Aorta (tissue), 5 donors: ENCODE measurements at places on chromosomes 5 and 9. TPM values are rescaled to one million over a fixed set of nuclear protein-coding genes. Genes with fewer than 3 reads are reported as not detected.
A peak's percentile ranks its signal among the peaks of the same experiment; 100 is the strongest.

The LOX gene
- 125 TPM for total RNA-seq

- DNase-seq, result peak; percentile 31
Measured at GRCh38 chr9:91814753-91815152, 135.3 kb downstream of the ROR2 start.

The ENC1 gene
- total RNA-seq, result 4.8 TPM

The FOXD4L5 gene
- 0.45 TPM for total RNA-seq

The FOXD4L4 gene
- total RNA-seq, result 0.36 TPM

DNA sequence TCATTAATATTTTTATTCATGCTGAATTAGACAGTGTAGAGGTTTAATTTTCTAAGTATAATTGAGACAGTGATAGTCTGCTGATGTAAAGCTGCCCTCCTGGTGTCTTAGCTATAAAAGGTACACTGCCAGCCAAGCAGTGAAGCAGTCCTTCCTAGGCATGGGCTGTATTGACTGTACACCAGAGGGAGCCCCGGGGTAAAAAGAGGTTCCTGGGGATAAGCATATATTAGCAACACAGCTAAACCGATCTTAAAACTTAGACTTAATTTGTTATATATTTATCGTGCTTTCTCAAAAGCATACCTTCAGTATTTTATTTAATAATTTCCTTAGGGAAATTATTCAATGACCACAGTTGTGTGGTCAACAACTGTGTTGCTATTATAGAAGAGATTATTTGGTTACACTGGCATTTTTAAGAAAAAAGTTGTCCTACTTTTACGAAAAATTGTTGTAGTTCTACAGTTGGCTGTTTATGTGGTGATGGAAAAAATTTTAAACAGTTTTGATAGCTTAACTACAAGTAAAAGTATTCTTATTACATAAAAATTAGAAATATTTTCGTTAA, 68.8 kb downstream of the ELL2 start:
- DNase-seq, result no peak

DNA sequence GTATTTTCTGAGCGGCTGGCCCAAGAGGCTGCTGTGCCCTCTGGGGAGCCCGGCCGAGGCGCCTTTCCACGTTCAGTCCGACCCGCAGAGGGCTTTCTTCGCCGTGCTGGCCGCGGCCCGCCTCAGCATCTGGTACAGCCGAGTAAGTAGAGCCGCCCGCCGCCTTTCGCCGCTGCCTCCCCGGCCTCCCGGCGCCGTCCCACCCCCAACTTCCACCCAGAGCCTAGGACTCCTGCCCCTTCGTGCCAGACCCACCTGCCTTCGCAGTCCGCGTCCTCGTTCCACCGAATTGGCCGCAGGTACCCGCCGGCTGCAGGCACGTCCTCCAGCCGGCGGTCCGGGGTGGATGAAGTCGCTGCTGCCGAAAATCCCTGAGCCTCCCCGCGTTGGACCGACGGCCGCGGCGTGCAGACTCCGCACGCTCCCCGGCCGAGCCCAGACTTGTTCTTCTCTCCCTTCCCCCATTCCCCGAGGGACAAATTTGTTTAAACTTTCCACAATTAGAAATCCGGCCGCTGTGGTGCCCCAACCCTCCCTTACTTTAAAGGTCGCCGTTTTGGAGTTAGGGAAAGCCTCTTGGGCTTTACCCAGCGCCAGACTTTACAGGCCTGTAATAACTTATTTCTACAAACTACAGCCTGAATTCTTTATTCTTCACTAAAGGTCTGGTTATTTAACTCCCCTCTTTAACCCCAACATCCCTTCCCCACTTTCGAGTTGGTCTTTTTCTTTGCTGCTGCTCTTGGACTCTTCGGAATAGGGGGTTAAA, 589 bp downstream of the RIC1 start:
- peak; percentile 89 for DNase-seq

The OR13F1 gene
- total RNA-seq, result not detected

- DNase-seq, result no peak
Measured at GRCh38 chr9:122286764-122287163, 22.1 kb downstream of the MRRF start.

The SH3GL2 gene
- not detected for total RNA-seq

GRCh38 chr9:134426436-134426835, 100.2 kb downstream of the RXRA start:
- DNase-seq, result no peak

The SLC36A3 gene
- total RNA-seq, result not detected

DNA sequence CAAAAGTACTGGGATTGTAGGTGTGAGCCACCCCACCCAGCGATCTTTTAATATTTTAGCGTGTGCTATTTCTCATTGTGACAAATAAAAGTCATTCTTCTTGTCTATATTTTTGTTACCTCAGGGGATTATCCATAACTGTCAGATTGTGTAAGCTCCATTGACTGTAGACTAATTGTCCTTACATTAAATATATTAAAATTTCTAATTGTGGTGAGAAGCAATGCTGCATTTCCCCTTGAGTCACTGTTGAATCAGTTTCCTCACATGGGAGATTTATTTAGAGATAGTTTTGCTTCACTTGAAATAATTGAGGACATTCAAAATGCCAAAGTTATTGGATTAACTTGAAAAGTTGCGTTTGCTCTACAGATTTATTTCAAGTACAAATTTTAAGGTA, 782.4 kb upstream of the WWC1 start:
- no peak for DNase-seq

DNA sequence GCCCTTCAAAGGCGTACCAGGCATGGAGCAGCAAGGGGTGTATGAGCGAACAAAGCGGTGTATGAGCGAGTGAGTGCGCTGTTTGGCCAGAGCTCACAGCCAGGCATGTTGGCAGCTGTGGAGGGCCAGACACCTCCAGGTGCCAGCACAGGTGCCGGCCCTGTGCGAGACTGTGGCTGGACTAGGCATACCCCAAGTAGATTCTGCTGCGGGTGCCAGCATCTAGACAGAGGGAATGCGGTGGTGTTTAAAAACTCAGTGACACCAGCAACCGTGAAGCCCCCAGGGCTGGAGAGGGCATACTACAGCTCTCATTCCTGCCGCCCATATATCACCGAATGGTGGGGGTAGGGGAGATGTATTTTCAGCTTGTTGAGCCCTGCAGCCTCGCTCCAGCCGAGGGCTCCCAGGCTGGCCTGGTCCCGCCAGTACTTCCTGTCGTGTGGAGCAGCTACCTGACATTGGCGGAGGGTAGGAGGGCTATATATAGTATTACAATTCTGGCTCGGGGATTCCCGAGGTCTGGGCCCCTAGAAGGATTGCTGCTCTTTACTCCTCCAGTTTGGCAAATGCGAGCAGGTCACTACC, 1829.6 kb upstream of the NUDT12 start:
- no peak for DNase-seq

- no peak for DNase-seq
Measured at GRCh38 chr5:172871536-172871935, 37.5 kb downstream of the ERGIC1 start.

The ERGIC1 gene
- total RNA-seq, result 170 TPM

GRCh38 chr5:72463449-72464052, 43.7 kb downstream of the ZNF366 start:
- no peak for DNase-seq

The ZNF608 gene
- total RNA-seq, result 8.5 TPM

The MED7 gene
- 11.6 TPM for total RNA-seq

- DNase-seq, result no peak
Measured at GRCh38 chr5:14208071-14209021, 65.2 kb downstream of the TRIO start.

The AHRR gene
- total RNA-seq, result 1.9 TPM

GRCh38 chr9:655875-656274, 185.6 kb upstream of the DMRT1 start:
- DNase-seq, result peak; percentile 87

DNA sequence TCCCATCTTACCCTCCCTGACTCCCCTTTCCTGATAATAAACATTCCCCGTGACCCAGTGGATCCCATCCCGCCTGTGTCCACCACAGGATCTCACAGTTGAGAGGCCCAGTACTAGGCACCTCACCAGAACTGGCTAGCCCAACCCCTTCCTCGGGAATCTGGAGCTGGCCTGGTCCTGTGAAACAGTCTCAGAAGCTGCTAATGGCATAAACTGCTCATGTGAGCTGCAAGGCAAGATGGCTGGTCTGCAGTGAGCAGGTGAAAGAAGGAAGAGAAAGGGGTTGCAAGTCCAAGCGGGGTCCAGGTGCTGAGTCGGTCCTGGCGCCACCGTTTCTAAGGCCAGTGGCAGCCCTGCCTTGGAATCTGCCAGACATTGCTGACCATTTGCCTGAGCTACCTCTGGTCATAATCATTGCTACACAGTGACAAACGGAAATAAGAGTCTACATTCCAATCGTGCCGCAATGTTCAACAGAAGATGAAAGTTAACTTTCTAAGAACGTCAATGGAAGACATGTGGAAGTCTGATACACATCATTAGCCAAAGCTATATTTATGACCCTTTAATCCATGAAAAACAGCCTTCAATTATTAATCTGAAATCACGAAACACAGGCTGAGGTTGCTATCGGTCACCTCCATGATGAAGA, 33.7 kb downstream of the DNAH5 start:
- DNase-seq, result no peak

The OR1N2 gene
- not detected for total RNA-seq

DNA sequence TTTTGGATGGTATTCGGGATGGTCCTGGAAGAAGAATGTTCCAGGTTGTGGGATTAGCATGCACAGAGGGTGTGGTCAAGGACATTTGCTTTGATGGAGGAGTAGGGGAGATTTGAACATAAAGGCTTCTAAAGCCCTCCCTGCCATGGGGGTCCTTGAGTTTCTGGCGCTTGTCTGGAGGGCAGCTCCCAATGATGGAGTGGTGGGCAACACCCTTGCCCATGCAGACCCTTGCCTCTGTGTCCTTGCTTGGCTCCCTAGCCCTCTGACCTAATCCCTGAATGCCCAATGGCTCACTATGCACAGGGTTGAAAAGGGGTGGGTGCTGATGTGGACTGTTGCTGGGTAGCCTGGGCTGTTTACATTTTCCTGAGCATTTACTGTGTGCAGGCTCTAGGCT, 66.6 kb downstream of the RALGPS1 start:
- DNase-seq, result no peak

- DNase-seq, result peak; percentile 31
Measured at GRCh38 chr5:133246376-133247150, 194.8 kb downstream of the HSPA4 start.

DNA sequence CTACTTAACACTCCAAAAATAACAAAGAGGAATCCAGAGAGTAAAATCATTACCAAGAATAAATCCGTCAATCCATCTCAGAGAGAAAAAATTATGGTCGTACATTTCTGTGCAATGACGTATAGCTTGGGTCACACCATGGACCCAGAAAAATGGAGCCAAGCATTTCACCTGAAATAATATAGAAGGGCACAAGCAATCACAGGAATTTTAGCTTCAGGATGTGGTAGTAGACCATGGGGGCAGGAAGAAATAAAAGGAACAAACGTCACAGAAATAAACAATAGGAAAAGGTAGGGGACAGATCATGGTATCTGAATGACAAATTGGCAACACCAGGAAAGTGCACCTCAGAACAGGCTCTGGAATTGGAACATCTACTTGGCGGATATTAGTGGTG, 231.0 kb downstream of the PLK2 start:
- no peak for DNase-seq

The PCDHA9 gene
- 0.36 TPM for total RNA-seq

The PCDHB10 gene
- 3.6 TPM for total RNA-seq

The C9orf152 gene
- total RNA-seq, result not detected

- peak; percentile 20 for DNase-seq
Measured at GRCh38 chr9:113636693-113637092, 173.2 kb downstream of the RGS3 start.

- DNase-seq, result no peak
Measured at GRCh38 chr5:61435368-61435767, 103.3 kb downstream of the ZSWIM6 start.

The GFPT2 gene
- 60.2 TPM for total RNA-seq

DNA sequence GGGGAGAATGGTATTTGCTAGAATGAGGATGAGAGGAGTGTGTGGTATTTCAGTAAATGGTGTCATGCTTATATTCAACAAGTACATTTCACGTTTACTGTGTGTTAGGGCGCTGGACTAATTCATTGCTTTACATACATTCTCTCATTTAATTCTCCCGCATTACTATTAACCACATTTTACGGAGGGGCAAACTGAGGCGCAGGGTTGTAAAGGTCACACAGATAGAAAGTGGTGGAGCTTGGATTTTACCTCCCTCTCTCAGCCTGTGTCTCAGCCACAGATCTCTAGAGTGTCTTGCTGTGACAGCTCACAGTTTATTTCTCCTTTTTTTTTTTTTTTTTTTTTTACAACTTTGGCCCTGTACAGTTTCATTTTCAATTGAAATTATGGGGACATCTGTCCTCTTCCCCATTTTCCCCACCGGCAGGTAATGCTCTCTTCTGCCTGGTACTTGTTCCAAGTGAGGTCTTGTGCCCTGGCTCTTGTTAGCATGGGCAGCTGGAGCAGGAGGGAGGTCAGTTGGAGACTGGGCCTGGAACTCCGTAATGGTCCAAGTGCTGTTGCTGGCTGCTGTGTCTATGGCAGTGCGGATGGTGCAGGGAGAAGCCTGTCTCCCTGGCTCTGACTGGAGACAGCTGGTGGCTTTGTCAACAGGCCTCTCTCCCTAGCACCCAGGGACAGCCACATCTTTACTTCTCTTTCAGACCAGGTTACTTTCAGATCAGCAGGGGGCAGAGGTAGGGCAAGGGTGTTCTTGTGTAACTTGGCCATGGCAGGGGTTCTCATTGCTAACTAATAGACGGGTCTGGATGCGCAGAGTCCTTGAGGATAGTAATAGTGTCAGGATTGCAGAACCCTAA, 20.5 kb upstream of the NDST1 start:
- DNase-seq, result peak; percentile 56

DNA sequence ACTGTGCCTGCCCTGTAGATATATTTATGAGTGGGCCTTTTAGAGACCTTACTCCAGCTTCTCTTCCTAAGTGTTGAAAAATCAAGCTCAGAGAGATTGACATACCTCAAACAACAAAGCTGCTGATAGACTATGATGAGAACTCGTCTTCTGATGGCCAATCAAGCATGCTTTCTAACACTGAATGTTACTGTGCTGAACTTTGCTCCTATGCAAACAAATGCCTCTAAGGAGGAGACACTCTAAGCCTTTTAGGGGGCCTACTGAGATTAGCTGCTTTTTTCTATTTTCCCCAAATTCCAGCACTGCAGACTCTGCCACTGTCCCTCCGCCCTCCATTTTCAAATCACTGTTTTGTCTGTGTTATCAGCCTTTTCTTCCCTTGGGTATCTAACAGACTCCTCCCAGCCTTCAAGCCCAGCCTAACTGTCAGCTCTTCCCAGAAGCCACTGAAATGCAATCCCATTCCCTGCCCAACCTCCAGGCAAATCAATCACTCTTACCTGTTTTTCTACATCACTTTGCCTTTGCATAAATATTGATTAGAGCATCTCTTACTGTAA, 39.5 kb downstream of the TXNDC8 start:
- no peak for DNase-seq

The TXNDC15 gene
- 79.2 TPM for total RNA-seq

GRCh38 chr9:72627956-72628540, 106.6 kb downstream of the TMC1 start:
- no peak for DNase-seq

The CCDC107 gene
- total RNA-seq, result 79.6 TPM

GRCh38 chr9:110591526-110591925, 12.0 kb upstream of the SVEP1 start:
- no peak for DNase-seq

GRCh38 chr5:82097-82496, 9.9 kb upstream of the PLEKHG4B start:
- no peak for DNase-seq

GRCh38 chr9:16121601-16122286, 568.9 kb downstream of the CCDC171 start:
- no peak for DNase-seq

GRCh38 chr5:130090569-130091270, 186.5 kb downstream of the CHSY3 start:
- no peak for DNase-seq
